ENCODE measurements at places on chromosomes 16 and 17.

GRCh38 chr17:77247048-77247541 lies 106.3 kb downstream of the SEC14L1 start:
- H3K27ac ChIP-seq: no peak overlapping the region
- no peaks in the 10 kb centered on the region for H3K4me1 ChIP-seq
- peak overlapping the region; percentile 61 for H3K4me3 ChIP-seq
- no peaks in the 10 kb centered on the region for H3K36me3 ChIP-seq
- no peaks in the 10 kb centered on the region for H3K27me3 ChIP-seq
- peak; percentile 91 for DNase-seq

DNA sequence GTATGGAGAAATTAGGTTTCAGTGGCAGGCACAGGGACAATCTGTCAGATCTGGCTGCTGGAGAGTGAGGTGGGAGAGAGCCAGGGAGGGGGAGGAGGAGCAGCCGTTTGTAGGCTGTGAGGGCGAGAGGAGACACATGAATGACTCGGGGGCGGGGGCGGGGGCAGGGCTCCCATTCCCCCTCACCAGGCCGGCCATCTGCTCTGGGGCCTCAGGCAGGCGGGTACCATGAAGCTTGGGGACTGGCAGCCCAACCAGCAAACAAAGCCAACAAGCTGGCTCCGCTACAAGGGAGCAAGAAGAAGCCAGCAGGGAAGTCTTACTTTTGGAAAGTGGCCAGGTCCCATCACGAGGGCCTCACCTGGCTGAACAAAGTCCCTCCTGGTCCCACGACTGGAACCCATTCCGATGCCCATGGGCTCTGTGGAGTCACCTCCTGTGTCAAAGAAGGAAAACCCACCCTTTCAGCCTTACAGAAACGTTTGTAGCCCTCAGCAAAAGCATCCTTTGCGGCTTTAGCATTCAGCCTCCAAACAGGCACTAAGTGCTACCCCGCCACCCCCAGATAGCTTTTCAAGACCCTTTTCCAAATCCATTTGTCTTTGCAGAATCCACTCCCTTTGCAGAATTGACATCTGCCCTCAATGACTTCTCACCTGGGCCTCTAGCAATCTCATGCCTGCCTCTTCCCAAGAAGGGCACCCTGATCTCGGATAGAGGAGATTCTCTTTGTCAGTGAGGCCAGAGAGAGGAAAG lies 9.2 kb upstream of the SSTR2 start:
- no peak overlapping the region for H3K4me3 ChIP-seq
- no peak for DNase-seq
- H3K4me1 ChIP-seq: no peaks in the 10 kb centered on the region
- H3K27ac ChIP-seq: no peak overlapping the region
- H3K36me3 ChIP-seq: no peaks in the 10 kb centered on the region

DNA sequence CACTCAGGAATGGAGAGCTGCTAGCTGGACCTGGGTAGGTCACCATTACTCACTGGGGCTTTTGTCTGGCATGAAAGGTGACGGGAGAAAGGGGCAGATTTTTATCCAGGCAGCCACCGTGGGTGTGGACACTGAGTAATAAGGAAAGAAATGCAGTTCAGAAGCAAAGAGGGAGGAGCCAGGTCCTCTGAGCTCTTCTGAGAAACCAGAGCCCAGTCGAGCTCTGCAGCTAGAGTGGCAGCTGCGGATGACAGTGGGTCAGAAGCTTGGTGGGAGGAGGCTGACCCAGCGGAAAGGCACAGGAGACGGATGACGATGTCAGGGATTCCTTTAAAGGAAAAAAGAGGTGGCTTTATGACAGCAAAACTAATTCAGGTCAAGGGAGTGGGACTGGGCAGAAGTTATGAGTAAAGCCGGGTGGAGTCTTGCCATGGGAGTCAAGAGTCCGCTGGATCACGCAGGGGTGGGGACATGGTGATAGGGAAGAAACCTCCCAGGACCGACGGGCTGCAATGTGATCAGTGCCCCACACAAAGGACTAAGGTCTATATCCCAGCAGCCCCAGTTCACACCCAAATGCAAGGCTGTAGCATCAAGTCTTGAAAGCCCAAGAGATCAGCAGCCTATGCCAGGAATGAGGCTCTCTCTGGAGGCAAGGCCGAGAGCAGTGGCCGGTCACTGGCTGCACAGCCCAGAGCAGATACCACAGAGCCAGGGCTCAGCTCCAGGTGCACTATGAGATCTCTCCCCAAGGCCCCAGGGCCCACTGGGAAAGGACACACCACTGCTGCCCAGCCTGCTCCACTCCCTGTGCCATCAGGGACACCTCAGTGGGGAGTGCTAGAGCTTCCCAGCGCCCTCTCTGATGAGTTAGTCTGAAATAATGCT lies 6.3 kb upstream of the MNT start:
- H3K27ac ChIP-seq: peak overlapping the region; percentile 97
- no peak overlapping the region for H3K4me3 ChIP-seq
- no peaks in the 10 kb centered on the region for H3K36me3 ChIP-seq
- H3K4me1 ChIP-seq: peaks cover 54% of the 10 kb centered on the region
- no peak for DNase-seq

DNA sequence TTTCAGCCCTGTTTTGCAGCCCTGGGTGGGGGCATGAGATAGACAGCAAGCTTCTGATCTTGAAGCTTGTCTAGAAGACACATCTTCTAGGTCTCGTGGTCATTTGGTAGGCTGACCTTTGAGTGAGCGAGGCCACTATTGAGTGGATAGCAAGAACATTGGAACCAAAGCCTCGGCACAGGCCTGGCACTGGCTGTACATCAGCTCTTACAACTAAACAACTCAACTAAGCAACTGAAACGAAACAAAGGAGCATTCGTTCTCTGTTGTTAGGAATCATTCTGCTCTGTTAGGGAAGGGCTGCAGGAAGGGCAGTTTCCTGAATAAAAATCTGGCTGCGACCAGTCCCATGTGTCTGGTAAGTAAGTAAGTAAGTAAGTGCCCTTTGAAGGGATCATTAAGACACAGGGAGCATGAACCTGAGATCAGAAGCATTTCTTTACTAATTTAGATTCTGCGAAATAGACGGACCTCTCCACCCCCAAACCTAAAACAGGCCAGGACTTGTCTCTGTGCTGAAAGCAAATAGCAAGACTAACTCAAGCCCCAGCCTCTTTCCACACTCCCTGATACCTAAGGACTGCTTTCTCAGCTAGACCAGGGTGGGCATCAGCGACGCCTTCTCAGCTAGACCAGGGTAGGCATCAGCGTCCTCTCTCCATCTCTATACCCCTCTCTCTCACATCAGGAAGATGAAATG lies 22.7 kb downstream of the CYB561 start:
- no peaks in the 10 kb centered on the region for H3K36me3 ChIP-seq
- DNase-seq: no peak
- no peaks in the 10 kb centered on the region for H3K27me3 ChIP-seq
- no peak overlapping the region for H3K27ac ChIP-seq
- H3K4me1 ChIP-seq: no peaks in the 10 kb centered on the region
- H3K4me3 ChIP-seq: no peak overlapping the region

DNA sequence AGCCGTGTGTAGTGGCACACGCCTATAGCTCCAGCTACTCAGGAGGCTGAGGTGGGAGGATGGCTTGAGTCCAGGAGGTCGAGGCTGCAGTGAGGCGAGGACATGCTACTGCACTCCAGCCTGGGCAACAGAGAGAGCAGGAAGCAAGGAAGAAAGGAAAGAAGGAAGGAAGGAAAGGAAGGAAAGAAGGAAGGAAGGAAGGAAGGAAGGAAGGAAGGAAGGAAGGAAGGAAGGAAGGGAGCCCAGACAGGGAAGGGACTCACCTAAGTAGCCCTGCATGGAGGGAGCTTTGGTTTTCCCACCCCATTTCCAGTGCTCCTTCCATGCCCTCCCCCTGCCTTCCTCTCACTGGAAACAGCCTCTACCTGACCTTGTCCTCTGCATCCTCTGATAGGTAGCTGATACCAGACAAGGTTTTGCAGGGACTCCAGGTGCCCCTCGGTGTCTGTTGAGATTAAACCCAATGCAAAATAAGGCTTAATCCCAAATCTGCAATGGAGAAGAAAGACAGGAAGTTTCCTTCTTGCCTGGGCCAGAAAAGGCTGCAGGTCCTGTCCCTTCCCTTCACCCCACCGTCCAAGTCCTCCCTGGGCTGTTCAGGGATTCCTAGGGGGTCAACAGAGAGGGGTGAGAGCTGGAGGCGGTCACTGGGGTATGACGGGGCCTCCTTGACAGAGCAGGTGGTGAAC lies 21.5 kb upstream of the CA4 start:
- H3K27me3 ChIP-seq: no peaks in the 10 kb centered on the region
- H3K4me3 ChIP-seq: no peak overlapping the region
- H3K27ac ChIP-seq: no peak overlapping the region
- no peak for DNase-seq
- H3K4me1 ChIP-seq: no peaks in the 10 kb centered on the region

- H3K27me3 ChIP-seq: no peaks in the 10 kb centered on the region
- H3K36me3 ChIP-seq: no peaks in the 10 kb centered on the region
- H3K4me1 ChIP-seq: peaks cover 7% of the 10 kb centered on the region
Measured at GRCh38 chr17:68909066-68909465, 46.1 kb downstream of the ABCA8 start.

Measured in Peyer's patch (tissue), 4 donors.